ENCODE measurements at places on chromosomes 1 and 21. TPM values are rescaled to one million over a fixed set of nuclear protein-coding genes. Genes with fewer than 3 reads are reported as not detected.
A peak's percentile ranks its signal among the peaks of the same experiment; 100 is the strongest.

DNA sequence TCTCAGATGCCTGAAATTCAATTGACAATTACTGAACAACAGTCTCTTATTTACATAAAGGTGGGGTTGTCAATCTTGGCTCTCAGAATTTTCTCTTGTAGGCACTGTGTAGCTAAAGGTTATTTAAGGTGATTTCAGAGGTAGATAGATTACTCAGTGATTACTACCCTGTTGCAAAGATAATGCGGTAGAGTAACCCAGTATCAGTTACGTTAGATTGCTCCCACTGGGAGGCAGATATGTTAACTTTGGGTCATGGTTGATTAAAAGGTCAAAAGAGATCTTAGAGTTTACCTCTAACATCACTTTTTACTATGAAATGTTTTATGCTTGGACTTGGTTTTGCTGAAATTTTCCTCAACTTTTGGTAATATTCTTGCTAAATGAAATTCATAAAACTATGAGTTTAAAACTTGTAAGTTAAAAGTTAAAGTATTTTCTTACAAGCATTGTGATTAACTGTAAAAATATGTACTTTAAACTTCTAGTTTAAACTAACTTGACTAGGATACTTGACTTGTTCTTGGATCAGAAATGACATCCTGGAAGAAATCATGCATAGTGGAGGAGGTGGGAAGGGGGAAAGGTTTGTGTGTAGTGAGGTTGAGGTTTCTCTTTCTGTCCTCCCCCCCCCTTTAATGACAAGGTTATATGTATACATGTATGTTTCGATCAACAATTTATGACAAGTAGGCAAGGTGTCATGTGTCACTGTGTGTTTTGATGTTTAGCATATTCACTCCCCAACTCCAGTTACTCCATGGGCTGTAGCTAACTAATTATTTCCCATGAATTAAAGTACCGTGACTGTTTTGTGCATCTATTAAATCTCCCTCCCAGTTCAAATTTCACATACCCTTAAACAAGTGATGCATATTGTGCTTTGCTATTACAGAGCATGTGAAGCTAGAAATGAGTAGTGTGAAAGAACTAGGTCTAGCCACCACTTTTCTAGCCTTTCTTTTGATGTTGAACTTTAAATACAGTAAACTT lies 2.9 kb downstream of the LAMC1 start:
- H3K27me3 ChIP-seq = peaks cover 11% of the 10 kb centered on the region
- H3K36me3 ChIP-seq = no peaks in the 10 kb centered on the region

GRCh38 chr1:98382986-98383740 lies 278.4 kb upstream of the SNX7 start:
- H3K36me3 ChIP-seq = no peaks in the 10 kb centered on the region
- no peaks in the 10 kb centered on the region for H3K27me3 ChIP-seq
- DNase-seq = no peak
- peaks cover 2% of the 10 kb centered on the region for H3K4me1 ChIP-seq
- H3K27ac ChIP-seq = no peak overlapping the region

GRCh38 chr1:46150085-46150484 lies 17.7 kb upstream of the PIK3R3 start:
- H3K4me1 ChIP-seq = no peaks in the 10 kb centered on the region
- no peak for DNase-seq
- no peaks in the 10 kb centered on the region for H3K36me3 ChIP-seq
- no peak overlapping the region for H3K27ac ChIP-seq

- H3K4me1 ChIP-seq = peaks cover 2% of the 10 kb centered on the region
- no peaks in the 10 kb centered on the region for H3K36me3 ChIP-seq
- DNase-seq = peak; percentile 80
- peak within 1 kb of the TSS; percentile 74 for H3K4me3 ChIP-seq
- H3K27ac ChIP-seq = no peak within 1 kb of the TSS
Observed at GRCh38 chr1:20717452-20718342, at the start of gene KIF17. Gene KIF17 (minus strand): TSS chr1:20718007. CDS start chr1:20717706, 301 bp downstream.

DNA sequence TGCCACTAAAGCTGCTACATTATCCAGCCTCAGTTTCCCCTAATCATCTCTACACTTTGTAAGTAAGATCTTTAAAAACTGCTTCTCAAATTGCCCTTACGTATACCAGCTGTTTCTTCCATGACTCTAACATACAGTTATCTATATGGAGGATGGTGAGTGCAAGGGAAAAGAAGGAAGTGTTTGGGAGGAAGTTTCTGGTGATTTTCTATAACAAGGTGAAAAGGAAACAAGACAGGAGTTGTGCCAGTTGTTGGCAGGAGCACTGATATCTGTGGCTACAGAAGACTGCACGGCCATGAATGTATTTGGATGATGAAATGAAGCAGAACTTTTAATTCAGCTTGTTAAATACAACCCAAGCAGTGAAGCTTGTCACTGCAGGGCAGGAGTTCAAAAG lies 32.3 kb upstream of the NHLH2 start:
- no peak for DNase-seq
- peaks cover 6% of the 10 kb centered on the region for H3K4me1 ChIP-seq
- no peak overlapping the region for H3K27ac ChIP-seq

The SPATA21 gene
- not detected for total RNA-seq

GRCh38 chr1:38579056-38579455 lies 280.5 kb downstream of the RRAGC start:
- H3K4me1 ChIP-seq = no peaks in the 10 kb centered on the region
- H3K4me3 ChIP-seq = peak overlapping the region; percentile 95
- no peak overlapping the region for H3K27ac ChIP-seq
- DNase-seq = no peak
- H3K27me3 ChIP-seq = peaks cover 10% of the 10 kb centered on the region

The DCST2 gene
- total RNA-seq = 0.64 TPM

The RXFP4 gene
- not detected for total RNA-seq

GRCh38 chr21:34320011-34320410 lies 43.8 kb upstream of the KCNE2 start:
- DNase-seq = no peak
- no peaks in the 10 kb centered on the region for H3K4me1 ChIP-seq
- no peak overlapping the region for H3K4me3 ChIP-seq
- H3K27ac ChIP-seq = no peak overlapping the region
- peaks cover 3% of the 10 kb centered on the region for H3K27me3 ChIP-seq
- peaks cover 5% of the 10 kb centered on the region for H3K36me3 ChIP-seq

The TAS1R3 gene
- 1.3 TPM for total RNA-seq

DNA sequence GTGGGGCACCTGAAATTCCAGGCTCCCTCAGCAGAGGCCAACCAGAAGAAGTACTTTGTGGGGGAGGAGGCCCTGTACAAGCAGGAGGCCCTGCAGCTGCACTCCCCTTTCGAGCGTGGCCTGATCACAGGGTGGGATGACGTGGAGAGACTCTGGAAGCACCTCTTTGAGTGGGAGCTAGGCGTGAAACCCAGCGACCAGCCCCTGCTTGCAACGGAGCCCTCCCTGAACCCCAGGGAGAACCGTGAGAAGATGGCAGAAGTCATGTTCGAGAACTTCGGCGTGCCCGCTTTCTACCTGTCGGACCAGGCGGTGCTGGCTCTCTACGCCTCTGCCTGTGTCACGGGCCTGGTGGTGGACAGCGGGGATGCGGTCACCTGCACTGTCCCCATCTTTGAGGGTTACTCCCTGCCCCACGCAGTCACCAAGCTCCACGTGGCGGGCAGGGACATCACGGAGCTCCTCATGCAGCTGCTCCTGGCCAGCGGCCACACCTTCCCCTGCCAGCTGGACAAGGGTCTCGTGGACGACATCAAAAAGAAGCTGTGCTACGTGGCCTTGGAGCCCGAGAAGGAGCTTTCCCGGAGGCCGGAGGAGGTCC lies 634 bp downstream of the ACTRT2 start:
- no peaks in the 10 kb centered on the region for H3K4me1 ChIP-seq
- H3K36me3 ChIP-seq = no peaks in the 10 kb centered on the region
- no peaks in the 10 kb centered on the region for H3K27me3 ChIP-seq
- no peak for DNase-seq

GRCh38 chr1:65955503-65955902 lies 162.8 kb downstream of the PDE4B start:
- H3K27ac ChIP-seq = peak overlapping the region; percentile 20
- no peak for DNase-seq
- H3K4me3 ChIP-seq = no peak overlapping the region
- no peaks in the 10 kb centered on the region for H3K36me3 ChIP-seq
- H3K4me1 ChIP-seq = peaks cover 9% of the 10 kb centered on the region
- no peaks in the 10 kb centered on the region for H3K27me3 ChIP-seq

The RAP1GAP gene
- 4.8 TPM for total RNA-seq

GRCh38 chr1:85041793-85042192 lies 6.5 kb downstream of the MCOLN3 start:
- DNase-seq = no peak
- H3K4me3 ChIP-seq = no peak overlapping the region
- no peaks in the 10 kb centered on the region for H3K27me3 ChIP-seq
- H3K27ac ChIP-seq = no peak overlapping the region
- H3K4me1 ChIP-seq = no peaks in the 10 kb centered on the region
- no peaks in the 10 kb centered on the region for H3K36me3 ChIP-seq

GRCh38 chr1:235567812-235568503 lies 63.7 kb upstream of the B3GALNT2 start:
- no peaks in the 10 kb centered on the region for H3K36me3 ChIP-seq
- no peak for DNase-seq
- peaks cover 2% of the 10 kb centered on the region for H3K4me1 ChIP-seq
- peaks cover 2% of the 10 kb centered on the region for H3K27me3 ChIP-seq
- H3K27ac ChIP-seq = no peak overlapping the region

The CXADR gene
- 54.9 TPM for total RNA-seq

DNA sequence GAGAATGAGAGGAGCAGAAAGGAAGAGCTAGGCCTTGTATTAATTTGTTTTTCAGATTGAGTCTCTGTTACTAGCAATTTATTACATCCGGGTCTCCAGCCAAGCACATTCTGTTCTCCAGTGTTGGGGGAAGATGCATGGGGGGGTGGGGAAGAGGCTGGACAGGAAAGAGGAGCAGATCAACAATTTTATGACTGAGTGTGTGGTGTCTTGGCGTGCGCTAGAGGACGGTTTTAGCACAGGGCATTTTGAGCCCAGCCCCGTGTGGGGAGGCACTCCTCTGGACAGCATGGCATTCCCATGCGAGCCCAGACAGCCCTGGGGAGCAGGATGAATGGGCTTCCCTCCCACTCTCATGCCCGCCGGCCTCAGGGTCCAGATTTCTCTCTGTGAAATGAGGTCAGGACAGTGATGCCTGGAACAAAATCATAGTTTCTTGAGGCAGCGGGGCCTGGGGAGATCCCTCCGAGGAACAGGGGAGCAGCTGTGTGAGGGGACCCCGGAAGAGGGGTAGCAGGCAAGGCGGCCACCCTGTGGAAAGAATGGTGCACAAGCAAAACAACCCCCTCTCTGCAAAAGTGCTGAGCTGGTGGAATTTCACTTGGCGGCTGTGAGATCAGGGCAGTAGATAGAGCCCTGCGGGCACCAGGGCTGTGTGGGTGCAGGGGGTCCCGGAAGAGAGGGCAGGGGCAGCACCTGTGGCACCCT lies 16.3 kb downstream of the SOX13 start:
- H3K4me1 ChIP-seq = peaks cover 10% of the 10 kb centered on the region
- no peaks in the 10 kb centered on the region for H3K27me3 ChIP-seq
- H3K36me3 ChIP-seq = no peaks in the 10 kb centered on the region
- H3K4me3 ChIP-seq = no peak overlapping the region

The RGS18 gene
- not detected for total RNA-seq

- H3K4me1 ChIP-seq = peaks cover 42% of the 10 kb centered on the region
- peak; percentile 35 for DNase-seq
- H3K27me3 ChIP-seq = peaks cover 1% of the 10 kb centered on the region
- H3K27ac ChIP-seq = peak overlapping the region; percentile 75
Observed at GRCh38 chr1:208084220-208084619, 160.0 kb downstream of the PLXNA2 start.

DNA sequence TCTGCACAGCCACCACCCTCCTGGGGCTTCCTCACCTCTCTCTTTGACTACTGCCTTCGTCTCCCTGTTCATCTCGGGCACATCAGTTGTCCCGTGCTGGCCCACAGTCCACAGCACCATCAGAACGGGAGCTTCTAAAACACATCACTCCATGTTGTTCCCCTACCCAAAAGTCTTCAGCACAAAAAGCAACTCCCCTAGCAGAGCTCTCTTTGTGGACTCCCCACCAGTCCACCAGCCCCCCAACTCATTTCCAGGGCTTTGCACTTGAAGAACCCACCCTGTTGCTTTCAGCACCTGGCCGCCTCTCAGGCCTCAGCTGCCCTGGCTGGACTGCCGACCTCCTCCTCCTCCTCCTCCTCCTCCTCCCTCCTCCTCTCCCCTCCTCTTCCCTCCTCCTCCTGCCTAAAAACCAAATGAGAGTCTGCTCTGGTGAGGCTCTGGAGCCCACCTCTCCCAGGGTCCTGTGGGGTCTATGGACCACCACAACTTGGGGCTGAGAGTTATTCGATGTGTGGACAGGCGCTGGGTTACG lies 251.2 kb upstream of the VAMP3 start:
- no peak overlapping the region for H3K27ac ChIP-seq
- DNase-seq = peak; percentile 8
- H3K36me3 ChIP-seq = peaks cover 6% of the 10 kb centered on the region
- peaks cover 14% of the 10 kb centered on the region for H3K27me3 ChIP-seq

DNA sequence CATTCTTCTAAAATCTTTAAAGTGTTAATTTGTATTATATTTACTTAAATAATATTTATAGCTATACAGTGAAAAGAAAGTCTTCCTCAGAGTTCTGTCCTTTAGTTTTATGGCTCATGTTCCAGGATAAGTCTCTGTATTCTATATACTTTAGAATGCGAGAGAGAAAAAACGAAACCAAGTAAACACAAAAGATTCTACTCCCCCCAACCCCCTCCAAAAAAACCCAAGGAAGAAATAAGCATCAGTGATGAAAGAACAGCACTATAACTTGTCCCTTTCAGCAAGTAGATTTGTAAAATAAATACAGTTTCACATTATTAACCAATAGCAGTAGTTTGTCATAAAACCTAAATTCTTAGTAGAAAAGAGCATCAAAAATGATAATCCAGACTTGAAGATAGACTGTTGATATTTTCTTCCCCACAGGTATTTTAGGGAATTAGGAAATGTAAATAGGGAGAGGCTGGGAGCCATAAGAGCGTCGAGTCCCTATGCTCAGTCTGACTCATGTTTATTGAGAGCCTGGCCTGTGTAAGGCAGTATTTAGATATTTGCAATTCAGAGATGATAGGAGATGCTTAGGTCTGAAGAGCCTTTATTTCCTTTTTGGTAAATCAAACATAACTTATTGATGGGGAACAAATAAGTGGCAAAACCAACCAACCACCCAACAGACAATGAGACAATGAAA lies 35.5 kb downstream of the CDC14A start:
- no peaks in the 10 kb centered on the region for H3K36me3 ChIP-seq
- H3K27me3 ChIP-seq = no peaks in the 10 kb centered on the region
- H3K27ac ChIP-seq = no peak overlapping the region
- DNase-seq = no peak
- H3K4me3 ChIP-seq = no peak overlapping the region
